ENCODE measurements at places on chromosomes 6 and 20.

GRCh38 chr6:139977887-139978332 is 603.5 kb upstream of the CITED2 start:
- no peak for DNase-seq
- H3K4me3 ChIP-seq, result no peak overlapping the region
- no peak overlapping the region for H3K27ac ChIP-seq

GRCh38 chr20:45337367-45338120 is 10.7 kb downstream of the SDC4 start:
- H3K4me3 ChIP-seq, result no peak overlapping the region
- H3K36me3 ChIP-seq, result no peaks in the 10 kb centered on the region
- H3K27ac ChIP-seq, result no peak overlapping the region
- H3K4me1 ChIP-seq, result no peaks in the 10 kb centered on the region

GRCh38 chr6:136022224-136022874 is 170.8 kb downstream of the PDE7B start:
- DNase-seq, result no peak
- no peak overlapping the region for H3K4me3 ChIP-seq
- no peak overlapping the region for H3K27ac ChIP-seq

DNA sequence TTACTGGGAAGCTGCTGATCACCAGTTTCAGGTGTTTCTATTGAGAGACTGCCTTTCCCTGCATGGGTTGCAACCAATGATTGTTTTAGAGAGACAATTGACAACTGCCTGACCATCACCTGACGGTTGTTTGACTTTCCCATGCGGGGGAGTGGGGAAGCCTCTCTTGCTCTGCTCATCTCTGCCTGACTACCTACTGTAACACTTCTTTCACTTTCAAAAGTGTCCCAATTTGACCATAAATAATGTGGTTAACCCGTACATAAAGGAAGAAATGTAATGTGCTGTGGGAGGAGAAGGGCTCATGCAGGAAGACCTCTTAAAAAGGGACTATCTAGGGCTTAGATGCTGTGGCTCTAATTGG is 122.1 kb upstream of the PHACTR1 start:
- no peak for DNase-seq
- H3K4me1 ChIP-seq, result no peaks in the 10 kb centered on the region
- H3K4me3 ChIP-seq, result no peak overlapping the region
- H3K27me3 ChIP-seq, result peaks cover 2% of the 10 kb centered on the region
- no peaks in the 10 kb centered on the region for H3K36me3 ChIP-seq
- H3K27ac ChIP-seq, result no peak overlapping the region

- no peaks in the 10 kb centered on the region for H3K27me3 ChIP-seq
- H3K36me3 ChIP-seq, result no peaks in the 10 kb centered on the region
- DNase-seq, result no peak
These were observed 8.5 kb downstream of the RNF8 start for GRCh38 chr6:37362101-37362828.

- no peaks in the 10 kb centered on the region for H3K27me3 ChIP-seq
- no peaks in the 10 kb centered on the region for H3K36me3 ChIP-seq
- H3K27ac ChIP-seq, result no peak overlapping the region
- no peak for DNase-seq
- no peaks in the 10 kb centered on the region for H3K4me1 ChIP-seq
These were observed 21.0 kb downstream of the RIPOR3 start for GRCh38 chr20:50670126-50670862.

- peaks cover 11% of the 10 kb centered on the region for H3K4me1 ChIP-seq
- no peaks in the 10 kb centered on the region for H3K36me3 ChIP-seq
- H3K27ac ChIP-seq, result no peak overlapping the region
- DNase-seq, result no peak
- no peaks in the 10 kb centered on the region for H3K27me3 ChIP-seq
These were observed 103.8 kb upstream of the BEND6 start for GRCh38 chr6:56851074-56851473.

GRCh38 chr20:62133051-62133845 is 9.9 kb downstream of the PSMA7 start:
- H3K4me1 ChIP-seq, result peaks cover 32% of the 10 kb centered on the region
- H3K27ac ChIP-seq, result peak overlapping the region; percentile 28
- no peaks in the 10 kb centered on the region for H3K27me3 ChIP-seq
- H3K4me3 ChIP-seq, result no peak overlapping the region
- DNase-seq, result no peak

DNA sequence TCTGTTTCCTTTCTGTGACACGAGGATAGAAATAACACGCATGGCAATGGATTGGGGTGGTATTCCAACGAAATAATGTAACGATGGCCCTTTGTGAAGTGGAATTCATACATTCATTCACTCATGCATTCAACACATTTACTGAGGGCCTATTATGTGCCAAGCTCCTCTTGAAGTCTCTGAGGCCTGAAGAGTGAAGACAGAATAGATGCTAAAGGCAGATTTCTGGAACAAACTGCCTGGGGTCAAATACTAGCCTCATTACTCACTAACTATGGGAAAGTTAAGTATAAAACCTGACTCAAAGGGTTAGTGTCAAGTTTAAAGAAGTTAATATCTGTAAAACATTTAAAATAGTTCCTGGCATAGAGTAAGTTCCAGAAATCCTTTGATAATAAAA is 279.6 kb upstream of the SULF2 start:
- no peaks in the 10 kb centered on the region for H3K27me3 ChIP-seq
- H3K4me3 ChIP-seq, result no peak overlapping the region
- H3K4me1 ChIP-seq, result no peaks in the 10 kb centered on the region
- no peak overlapping the region for H3K27ac ChIP-seq
- H3K36me3 ChIP-seq, result no peaks in the 10 kb centered on the region
- no peak for DNase-seq

DNA sequence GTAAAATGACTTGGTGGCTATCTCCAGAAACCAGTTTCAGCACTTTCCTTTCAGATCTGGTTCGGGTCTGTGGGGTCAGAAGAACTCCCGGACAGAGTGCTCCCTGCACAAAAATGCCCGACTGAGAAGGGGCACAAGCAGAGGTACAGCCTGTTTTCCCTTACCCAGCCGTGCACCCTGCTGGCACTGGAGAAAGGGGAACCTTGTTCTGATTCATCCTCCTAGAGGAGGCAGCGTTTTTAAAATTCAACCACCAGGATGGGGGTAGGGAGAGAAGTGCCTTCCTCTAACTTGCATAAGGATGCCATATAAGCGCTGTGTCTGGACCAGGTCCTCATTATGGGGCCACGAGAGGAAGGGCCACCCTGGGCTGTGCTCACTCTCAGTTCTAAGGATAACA is 17.6 kb downstream of the RIMS4 start:
- DNase-seq, result no peak
- H3K4me1 ChIP-seq, result no peaks in the 10 kb centered on the region
- no peaks in the 10 kb centered on the region for H3K36me3 ChIP-seq
- H3K27me3 ChIP-seq, result peaks cover 28% of the 10 kb centered on the region
- no peak overlapping the region for H3K27ac ChIP-seq

DNA sequence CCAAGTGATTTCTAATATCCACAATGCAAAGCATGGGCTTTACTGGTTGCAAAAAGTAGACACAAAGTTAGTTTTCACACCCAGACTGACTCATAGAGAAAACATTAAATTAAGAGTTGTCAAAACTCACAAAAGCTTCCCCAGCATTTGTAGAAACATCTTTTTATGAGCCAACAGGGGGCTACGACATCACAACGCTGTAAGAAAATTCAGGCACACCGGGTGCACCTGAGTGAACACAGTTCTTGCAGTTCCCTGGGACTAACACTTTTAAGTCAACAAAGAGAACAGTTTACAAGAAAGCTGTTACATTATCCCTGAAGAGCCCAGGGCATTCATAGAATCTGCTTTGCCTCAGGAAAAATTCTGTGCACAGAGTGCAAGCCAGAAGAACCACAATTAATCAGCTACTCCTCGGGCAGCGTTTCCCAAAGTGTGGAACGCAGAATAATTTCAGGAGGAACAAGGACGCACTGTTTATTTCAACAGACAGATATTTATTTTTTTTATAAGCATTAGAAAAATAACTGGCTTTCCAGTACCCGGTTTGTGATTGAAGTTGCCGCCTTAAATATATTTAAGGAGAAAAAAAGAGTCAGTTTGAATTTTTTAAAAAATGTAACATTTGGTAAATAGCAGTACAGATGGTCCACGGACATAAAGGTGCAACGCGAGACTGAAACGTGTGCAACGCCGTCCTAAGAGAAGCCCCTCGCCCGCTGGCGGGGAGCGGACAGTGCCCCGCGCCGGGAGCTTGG is 1.2 kb downstream of the NCOA5 start:
- H3K4me1 ChIP-seq, result peaks cover 32% of the 10 kb centered on the region
- H3K36me3 ChIP-seq, result no peaks in the 10 kb centered on the region
- peak overlapping the region; percentile 68 for H3K27ac ChIP-seq
- no peak for DNase-seq

- no peak overlapping the region for H3K27ac ChIP-seq
- no peak overlapping the region for H3K4me3 ChIP-seq
- H3K4me1 ChIP-seq, result no peaks in the 10 kb centered on the region
- DNase-seq, result no peak
- H3K36me3 ChIP-seq, result peaks cover 33% of the 10 kb centered on the region
These were observed 16.2 kb downstream of the PM20D2 start for GRCh38 chr6:89162047-89162371.

DNA sequence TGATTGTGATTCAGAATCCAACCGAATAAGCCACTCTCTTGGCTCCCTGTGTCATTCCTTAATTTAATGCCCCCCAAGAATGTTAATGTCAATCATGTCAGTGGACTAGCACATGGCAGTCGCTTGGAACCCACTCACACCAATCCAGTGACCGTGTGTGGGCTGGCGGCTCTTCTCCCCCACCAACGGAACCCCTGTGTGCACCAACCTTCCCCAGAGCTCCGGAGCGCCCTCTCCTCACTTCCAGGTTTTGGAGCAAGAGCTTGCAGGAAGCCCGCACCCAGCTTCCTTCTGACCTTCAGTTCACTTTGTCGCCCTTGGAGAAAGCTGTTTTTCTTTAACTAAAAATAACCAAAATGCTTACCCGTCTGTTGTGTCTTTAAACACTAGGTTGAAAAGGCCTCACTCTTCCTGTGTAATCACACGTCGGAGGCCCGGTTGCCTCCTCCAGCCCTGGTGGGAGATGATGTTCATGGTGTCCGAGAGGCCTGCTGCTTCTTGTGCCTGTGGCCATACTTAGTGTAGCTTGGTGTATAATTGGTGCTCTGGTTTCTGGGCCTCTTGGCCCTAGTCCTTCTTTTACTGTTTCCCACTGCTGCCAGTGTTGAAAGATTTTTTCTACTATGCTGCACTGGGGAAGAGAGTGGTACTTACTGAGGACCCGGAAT is 17.8 kb upstream of the MAP1LC3A start:
- H3K4me1 ChIP-seq, result peaks cover 39% of the 10 kb centered on the region
- DNase-seq, result no peak
- no peak overlapping the region for H3K4me3 ChIP-seq
- peaks cover 48% of the 10 kb centered on the region for H3K36me3 ChIP-seq

DNA sequence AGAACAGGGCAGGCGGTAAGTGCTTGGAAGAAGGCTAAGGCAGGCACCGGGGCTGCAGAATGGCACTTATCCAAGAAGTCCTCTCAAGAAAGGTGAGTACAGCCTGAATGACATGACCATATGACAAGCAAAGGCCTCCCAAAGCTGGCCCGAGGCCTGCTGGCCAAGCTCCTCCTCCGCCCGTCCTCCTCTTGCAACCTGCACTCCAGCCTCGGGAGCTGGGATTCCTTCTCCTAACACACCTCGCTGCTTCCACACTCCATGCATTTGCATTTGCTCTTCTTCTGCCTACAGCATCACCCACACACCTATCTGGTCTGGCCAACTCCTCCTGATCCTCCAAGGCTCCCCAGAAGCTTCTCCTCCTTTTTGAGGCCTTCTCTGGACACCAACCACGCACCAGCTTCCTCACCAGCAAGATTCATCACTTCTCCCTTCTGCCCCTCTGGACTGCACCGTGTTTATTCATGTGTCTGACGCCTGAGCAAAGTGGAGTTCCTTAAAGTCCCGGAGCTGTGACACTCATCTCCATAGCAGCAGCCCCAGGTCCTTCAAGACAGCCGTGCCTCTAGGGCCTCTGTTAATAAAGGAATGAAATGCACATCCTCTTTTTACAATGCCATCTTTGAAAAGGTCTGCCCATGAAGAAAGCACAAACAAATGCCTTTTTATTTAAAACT is 32.3 kb downstream of the CNKSR3 start:
- no peaks in the 10 kb centered on the region for H3K4me1 ChIP-seq
- H3K27ac ChIP-seq, result no peak overlapping the region
- no peak for DNase-seq
- no peaks in the 10 kb centered on the region for H3K36me3 ChIP-seq

DNA sequence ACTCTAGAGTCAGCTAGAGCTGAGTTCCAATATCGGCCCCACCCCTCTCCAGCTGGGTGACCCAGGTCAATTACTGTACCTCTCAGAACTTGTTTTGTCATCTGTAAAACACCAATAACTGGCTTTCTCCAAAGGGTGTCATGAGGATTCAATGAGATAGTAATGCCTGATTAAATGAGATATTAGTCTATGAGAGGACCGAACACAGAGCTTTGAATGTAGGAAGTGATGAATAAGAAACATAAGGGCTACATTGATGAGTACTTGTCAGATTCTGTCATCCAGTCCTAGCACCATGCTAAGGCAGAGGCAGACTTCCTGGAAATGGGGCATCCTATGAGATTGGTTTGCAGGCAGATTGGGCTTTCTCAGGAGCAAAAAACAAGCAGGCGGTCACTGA is 20.2 kb downstream of the BPI start:
- no peak for DNase-seq
- no peaks in the 10 kb centered on the region for H3K36me3 ChIP-seq
- H3K4me1 ChIP-seq, result no peaks in the 10 kb centered on the region
- H3K4me3 ChIP-seq, result no peak overlapping the region

- H3K27ac ChIP-seq, result no peak overlapping the region
- DNase-seq, result no peak
- no peaks in the 10 kb centered on the region for H3K36me3 ChIP-seq
- no peaks in the 10 kb centered on the region for H3K4me1 ChIP-seq
These were observed 143.7 kb downstream of the KLHL32 start for GRCh38 chr6:97068211-97068610.

DNA sequence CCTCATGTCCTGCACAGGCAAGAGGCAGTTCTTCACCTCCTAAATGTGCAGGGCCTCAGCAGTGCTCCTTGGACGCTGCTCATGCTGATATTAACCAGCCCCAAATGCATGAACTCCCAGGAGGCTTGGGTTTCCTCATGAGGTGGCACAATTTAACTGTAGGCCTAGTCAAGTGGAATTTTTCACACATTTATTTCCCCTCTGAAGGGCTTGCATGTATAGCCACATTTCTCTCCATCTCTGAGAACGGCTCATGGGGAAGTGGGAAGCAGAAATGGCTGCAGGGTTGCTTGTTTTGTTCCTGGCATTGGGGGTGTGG is 72.8 kb upstream of the PAX1 start:
- no peaks in the 10 kb centered on the region for H3K36me3 ChIP-seq
- no peak for DNase-seq
- H3K27me3 ChIP-seq, result peaks cover 12% of the 10 kb centered on the region
- no peak overlapping the region for H3K27ac ChIP-seq
- no peak overlapping the region for H3K4me3 ChIP-seq
- H3K4me1 ChIP-seq, result no peaks in the 10 kb centered on the region

GRCh38 chr6:41039060-41039998 is at the start of gene UNC5CL:
TSS of gene UNC5CL (minus strand) at chr6:41039221. CDS start at chr6:41035074, 4,147 bp downstream.
- peaks cover 3% of the 10 kb centered on the region for H3K36me3 ChIP-seq
- no peak within 1 kb of the TSS for H3K4me3 ChIP-seq
- H3K27me3 ChIP-seq, result no peaks in the 10 kb centered on the region
- peak; percentile 43 for DNase-seq
- H3K27ac ChIP-seq, result no peak within 1 kb of the TSS
